ENCODE measurements at places on chromosomes 12 and 14.

DNA sequence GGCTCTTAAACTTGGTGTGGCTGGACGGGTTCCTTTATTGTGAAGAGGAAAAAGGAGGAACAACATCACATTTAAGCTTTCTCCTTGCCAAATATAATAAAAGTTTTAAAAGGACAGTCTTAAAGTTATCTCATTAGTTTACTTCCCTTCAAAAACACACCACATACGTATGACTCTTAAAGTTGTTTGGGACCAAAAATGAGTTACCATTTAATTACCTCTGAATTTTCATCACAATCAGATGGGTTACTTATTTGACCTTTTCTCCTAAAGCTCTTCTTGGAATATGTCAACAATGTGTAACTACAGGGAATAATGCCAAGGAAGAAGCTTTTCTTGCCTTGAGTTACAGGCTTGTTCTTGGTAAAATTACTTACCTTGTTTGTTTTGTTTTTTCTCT, 16.4 kb downstream of the RAB21 start:
- DNase-seq, result no peak

- DNase-seq, result no peak
Measured at GRCh38 chr14:58813745-58814144, 176.0 kb downstream of the DACT1 start.

- no peak for DNase-seq
Measured at GRCh38 chr12:77204083-77204482, 138.7 kb upstream of the E2F7 start.

DNA sequence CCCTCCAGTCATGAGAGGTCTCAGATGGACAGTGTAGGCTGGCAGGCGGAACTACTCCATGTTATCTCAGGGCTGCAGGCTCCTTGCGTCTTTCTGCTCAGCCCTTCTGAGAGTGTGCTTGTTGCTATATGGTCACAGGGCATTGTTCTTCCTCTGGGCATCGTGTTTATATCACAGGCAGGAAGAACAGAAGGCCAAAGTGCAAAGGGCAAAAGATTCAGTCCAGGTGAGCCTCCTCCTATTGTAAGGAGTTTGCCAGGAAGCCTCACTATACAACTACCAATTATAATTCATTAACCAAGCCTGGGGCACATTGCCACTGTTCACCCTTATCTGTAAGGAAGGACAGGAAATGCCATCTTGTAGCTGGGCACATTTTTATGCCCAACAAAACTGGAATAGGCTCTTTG, 195.5 kb upstream of the KITLG start:
- no peak for DNase-seq

DNA sequence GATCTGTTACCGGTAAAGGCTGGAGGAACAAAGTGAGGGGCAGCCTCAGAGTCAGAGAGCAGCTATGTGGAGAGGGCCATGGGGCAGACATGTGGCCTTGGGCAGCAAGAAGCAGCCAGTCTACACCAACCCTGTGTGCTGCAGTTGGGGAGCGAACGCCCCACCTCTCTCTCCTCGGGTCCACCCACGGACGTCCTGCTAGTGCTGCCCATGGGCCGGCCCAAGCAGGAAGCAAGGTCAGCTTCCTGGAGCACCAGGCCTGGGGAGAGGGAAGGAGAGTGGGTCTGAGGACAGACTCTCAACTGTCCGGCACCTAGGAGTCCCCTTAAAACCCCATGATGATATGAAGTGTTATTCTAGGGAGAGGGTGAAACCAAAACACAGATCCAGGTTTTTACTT, 254.8 kb upstream of the FKBP4 start:
- DNase-seq, result no peak

DNA sequence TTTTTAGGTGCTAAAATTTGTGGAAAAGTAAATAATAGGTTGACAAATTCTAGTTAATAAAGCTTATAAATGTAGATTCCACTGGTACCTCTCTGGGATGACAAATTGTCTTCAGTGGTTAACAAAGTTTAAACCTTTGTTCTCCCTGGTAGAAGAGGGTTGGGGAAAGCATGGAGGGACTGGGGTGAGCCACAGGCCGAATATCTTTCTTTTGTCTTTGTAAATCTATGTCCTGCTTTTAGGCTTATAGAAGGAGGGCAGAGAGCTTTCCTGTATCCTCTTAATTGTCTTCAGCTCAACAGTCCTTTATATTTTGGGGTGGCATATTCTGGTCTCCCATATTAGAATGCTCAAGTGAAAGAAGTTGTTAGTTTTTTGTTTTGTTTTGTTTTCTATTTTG, 142.2 kb upstream of the CNOT2 start:
- no peak for DNase-seq

GRCh38 chr12:12883369-12884001, 7.9 kb upstream of the GPRC5A start:
- no peak for DNase-seq

DNA sequence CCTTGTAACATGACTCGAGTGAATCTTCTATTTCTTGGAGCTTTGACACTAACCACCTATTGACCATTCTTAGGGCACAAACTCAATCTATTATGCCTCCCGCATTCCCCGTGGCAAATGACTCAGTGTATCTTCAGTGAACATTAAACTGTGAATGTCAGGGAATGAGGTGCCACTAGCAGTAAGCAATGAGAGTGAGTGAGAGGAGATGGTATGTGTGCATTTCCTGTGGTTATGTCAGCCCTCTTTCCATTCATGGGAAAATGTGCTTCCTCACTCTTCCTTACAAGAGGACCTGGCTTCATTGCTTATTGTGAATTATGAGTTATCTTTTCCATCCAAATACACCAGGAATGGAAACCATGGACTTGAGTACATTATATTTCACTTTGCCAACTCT, 229.2 kb downstream of the EMP1 start:
- DNase-seq, result no peak

DNA sequence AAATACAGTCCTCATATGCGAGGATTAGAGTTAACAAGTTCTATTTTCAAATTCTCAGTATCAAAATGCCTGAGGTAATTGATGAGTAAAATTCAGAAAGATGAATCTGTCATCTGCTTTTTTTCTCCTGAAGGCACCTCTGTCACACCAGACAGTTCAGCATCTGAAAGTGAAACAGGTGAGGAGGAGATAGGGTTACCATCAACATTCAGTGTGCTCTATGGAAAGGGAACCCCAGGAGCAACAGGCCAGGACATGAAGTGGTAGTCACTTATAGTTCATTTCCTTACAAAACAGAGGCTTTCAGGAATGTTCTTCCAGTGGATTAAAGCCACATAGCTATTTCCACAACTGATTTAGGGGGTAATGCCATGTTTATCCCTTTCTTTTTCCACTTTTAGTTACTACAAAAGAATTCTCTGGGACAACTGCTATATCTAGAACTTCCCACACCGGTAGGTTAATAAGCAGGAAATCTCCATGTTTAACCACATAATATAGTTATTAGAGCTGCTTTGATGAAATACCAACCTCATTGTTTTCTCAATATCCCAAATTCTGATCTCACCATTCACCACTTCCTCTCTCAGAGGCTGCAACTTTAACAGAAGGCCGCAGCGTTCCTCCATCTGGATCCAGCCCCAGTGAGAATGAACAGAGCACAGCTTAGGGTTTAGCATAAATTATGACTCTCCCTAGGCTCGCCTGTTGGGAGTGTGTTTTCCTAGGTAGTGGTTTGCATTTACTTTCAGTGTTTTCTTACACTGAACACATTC, 177.0 kb upstream of the CNTN1 start:
- DNase-seq, result no peak

- no peak for DNase-seq
Measured at GRCh38 chr14:68082698-68083291, 263.2 kb downstream of the RAD51B start.

Data from activated CD4-positive, alpha-beta T cell treated with anti-CD3 and anti-CD28 coated beads for 1 hour (primary cell).